Naive B cell (primary cell): ENCODE measurements at places on chromosomes 12 and 14.

GRCh38 chr12:93116632-93117031 is 187.5 kb upstream of the EEA1 start:
- DNase-seq, result no peak

DNA sequence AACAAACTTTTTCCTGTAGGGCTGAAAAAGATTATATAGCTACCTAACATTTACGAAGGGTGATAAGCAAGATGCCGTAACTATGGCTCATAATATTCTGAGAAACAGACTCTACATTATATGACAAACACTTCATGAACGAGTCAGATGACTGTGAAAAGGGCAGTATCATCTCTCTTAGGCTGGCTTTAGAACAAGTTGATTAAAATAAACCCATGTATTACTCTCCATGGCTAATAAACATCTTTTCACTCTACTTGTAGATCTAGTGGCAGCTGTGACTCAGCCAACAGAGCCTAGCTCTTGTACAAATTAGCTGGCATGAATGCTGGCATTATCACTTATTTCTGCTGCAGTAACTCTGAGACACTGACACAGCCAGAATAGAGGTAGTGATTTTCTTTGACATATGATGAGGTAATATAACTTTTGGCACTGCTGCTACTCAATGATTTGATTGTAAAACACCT is 47.1 kb downstream of the SLC2A13 start:
- no peak for DNase-seq

GRCh38 chr12:4089121-4089606 is 184.4 kb upstream of the CCND2 start:
- DNase-seq, result no peak

DNA sequence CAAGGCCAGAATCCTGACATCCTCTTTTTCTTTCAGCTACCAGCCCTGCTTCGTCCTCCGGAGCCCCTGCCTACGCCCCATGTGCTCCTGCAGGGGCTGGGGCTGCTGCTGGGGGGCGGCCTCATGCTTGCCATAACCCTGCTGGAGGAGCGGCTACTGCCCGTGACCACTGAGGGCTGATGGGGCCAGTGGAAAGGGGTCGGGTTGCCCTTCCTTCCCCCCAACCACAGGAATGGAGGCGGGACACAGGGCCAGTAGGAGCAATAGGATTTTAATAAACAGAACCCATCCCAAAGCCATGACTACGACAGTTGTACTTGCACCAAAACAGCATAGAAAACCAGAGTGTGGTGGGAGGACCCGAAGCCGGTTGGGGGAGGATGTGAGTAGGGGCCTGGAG is 7.7 kb downstream of the SLC39A5 start:
- DNase-seq, result no peak

DNA sequence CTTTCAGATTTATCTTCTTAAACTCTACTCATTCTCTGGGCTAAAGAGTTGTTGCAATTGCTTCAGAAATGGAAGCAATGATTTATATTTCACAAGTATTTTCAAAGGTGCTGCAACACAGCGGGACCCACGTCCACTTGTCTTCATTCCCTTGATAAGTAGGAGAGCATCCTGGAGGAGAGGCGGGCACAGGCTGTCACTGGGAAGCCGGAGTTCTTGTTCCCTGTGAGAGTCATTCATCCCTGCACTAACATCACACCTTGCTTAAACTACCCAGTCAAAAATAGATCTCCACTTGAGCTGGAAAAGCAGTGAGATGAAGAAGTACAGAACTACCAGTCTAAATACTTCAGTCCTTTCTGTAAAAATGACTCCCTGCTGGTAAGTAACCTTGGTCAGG is 160.5 kb upstream of the RASSF8 start:
- DNase-seq, result no peak

DNA sequence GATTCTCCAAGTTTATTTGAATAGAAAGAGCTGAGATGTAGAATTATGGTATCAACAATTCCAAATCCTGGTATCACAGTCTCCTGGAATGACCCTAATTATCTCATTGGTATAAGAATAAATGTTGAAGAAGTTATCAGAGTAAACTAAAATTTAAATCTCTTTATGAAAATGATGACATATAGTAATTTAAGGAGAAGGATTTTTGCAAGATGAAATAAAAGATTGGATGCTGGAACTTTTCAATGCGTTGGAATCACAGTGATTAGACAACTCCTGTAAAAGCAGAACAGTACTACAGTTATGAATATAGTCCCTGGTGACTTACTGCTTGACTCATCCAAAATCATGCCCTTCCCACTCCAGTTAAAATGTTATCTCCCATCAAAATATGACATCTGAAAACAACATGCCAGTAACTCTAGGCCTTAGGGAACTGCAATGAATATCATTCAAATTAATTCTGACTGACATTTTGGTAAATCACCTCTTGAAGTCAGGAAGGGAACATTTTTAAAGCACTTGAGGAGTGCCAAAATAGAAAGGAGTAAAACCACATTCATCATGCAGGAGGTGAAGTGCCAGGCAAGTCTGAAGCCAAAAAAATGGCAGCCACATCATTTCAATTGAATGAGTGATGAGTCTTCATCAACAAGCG is 197.8 kb upstream of the PRKD1 start:
- DNase-seq, result no peak

DNA sequence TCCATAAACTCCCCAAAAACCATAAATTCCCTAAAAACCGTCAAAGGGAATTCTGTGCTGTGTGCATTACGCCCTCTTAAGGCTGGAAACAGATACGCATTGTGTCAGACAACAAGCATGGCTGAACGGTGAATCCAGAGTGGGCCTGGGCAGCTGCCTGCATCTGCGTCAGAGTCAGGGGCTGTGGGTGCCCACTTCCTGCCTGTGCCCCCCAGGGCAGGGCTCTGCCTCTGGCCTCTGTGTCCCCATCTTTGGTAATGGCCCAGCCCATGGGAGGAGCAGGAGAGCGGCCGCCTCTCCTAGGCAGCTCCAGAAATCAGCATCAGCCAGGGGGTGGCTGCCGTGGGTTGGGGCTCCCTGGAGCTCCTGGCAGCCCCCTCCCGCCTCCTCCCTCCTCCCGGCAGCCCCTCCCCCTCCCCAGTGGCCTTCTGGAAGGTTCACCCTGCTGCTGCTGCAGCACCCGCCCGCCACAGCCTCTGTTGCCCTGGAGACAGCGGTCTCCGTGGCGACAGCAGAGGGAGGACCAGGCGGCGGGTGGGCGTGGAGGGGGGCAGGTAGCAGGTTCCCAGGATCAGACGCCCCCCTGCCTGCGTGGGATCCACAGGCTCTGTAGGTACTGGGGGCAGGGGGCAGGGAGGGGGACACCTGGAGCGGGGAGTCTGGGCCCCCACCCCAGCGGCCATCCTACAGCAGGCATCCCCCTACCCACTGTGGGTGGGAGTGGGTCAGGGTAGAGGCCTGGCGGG is 5.9 kb downstream of the MMP17 start:
- DNase-seq, result no peak

DNA sequence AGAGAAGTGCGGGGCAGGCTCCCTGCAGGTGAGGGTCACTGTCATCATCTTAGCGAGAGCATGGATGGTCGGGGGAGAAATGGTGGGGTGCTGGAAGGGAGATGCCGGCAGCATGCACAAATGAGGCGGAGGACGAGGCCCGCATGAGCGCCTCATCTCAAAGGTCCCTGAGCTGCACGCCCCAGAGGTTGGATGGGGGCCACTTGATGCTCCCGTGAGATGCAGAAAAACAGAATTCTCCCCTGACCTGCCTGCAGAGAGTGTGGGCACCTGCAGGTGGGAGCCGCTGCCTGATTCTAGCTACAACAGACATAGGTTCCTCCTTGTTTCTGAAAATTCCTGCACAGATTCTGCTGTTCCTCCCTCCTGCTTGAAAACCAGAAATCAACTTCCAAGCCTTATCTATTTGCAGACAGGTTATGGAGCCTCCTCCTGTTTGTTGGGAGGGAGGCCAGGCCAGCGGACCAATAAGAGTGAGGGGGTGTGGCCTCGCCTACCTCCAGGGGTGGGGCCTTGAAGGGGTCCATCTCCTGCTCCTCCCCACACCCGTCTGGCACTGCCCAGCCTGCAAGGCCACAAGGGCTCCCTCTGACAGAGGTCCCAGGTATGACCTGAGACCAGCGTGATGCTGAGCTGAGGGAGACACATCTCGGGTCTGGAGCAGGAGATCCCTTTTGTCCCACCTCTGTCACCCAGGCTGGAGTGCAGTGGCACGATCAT is 67.2 kb downstream of the KDM2B start:
- DNase-seq, result no peak

DNA sequence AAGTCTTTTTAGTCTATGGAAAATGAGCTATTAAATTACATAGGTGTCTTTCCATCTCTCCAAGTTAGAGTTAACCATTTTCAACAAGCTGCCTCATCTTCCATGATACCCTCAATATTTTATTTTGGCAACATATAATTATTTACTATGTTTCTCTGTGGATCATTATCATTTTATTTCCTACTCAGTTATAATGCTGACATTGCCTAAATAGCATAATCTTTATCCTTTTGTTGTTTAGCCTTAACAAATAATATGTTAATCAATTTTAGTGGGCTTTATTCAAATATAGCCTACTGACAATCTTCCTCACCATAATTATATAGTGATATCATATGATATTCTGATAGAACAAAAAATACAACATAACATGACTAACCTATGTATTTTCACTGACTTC is 1044.8 kb upstream of the FOXG1 start:
- DNase-seq, result no peak

- peak; percentile 31 for DNase-seq
These were observed 38.7 kb upstream of the CRY1 start for GRCh38 chr12:107131832-107132616.

DNA sequence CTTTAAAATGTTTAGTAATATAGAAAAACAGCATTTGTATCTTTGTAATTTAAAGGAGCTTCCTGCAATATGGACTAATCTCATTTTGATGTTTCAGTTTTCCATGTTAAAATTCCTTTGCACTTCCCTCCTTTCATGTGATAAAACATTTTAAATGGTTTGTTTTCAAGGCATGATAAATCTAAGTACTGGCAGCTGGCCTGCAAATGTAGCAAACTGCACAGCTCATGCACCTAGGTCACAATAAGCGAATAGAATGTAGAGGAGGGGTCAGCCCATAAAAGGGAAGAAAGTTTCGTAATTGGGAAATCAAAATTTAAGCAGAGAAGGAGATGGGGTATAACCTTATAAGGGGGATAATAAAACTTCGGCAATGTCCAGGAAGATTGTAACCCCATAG is 80.0 kb upstream of the KCNH3 start:
- DNase-seq, result no peak

DNA sequence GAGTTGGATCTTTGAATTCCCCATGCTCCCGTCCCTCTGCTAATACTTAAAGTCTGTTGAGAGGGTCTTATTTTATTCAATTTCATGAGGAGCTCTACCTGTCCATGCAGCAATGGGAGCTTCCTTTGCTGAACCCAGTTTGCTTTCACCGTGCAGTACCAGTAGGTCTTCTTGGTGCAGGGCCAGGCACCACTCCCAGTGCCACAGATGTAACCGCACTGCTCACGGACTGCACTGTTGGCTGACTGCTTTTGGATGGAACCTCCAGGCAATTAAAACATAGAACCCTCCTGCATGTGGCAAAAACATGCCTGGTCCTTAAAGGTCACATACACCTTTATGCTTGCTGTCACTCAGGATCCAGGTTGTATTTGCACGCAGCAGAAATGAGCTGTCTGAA is 9.3 kb upstream of the CABP1 start:
- no peak for DNase-seq

- no peak for DNase-seq
These were observed 30.7 kb downstream of the CEP290 start for GRCh38 chr12:88111074-88111652.

DNA sequence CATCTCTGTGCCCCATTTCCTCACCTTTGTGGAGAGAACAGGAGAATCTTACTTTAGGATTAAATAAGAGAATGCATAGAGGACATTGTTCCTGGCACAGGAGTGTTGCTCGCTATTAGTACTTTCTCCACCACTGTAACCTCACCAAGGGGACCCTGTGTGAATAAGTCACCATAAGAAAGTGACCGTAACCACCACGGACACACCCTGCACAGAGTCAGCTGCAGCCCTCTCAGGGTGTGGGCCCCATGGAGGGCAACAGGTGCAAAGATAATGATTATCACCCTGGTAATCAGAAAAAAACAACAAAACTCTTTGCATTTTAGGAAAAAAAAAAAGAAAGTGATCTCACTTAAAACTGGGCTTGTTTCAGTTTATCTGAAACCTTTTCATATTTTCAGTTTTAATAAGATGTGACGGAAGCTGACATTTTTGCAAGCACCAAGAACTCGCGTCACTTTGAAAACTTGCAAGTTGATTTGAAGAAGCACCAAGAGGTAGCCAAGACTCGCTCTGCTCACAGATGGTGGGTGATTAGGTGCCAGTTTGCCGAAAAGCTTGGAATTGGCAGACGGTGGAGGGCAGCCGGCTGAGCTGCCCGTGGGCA is 87.0 kb upstream of the VRK1 start:
- DNase-seq, result no peak

DNA sequence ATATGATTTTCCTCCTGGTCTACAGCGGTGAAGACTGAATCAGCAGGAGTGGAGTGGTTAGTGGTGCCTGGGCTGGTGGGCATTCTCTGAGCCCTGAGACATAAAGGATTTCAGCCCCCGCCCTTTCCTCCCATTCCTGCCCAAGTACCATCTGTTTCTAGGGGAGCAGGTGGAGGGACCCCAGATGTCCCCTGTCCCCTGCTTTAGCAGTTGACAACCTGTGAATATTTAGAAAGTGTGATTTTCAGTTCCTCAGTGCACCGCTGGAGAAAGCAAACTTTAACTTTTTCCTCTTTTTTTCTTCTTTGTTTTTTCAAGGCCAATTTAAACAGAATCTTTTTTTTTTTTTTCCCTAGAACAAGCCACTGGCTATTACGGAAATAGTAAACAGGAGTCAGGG is 163.8 kb upstream of the MYL2 start:
- no peak for DNase-seq

GRCh38 chr12:122726080-122726558 is 4.5 kb downstream of the HCAR1 start:
- DNase-seq, result no peak

- peak; percentile 62 for DNase-seq
These were observed 81.9 kb upstream of the ATF7IP start for GRCh38 chr12:14283489-14284144.

- DNase-seq, result no peak
These were observed 67.3 kb upstream of the BICD1 start for GRCh38 chr12:32039347-32039746.

- peak; percentile 39 for DNase-seq
These were observed 17.4 kb upstream of the GALNT16 start for GRCh38 chr14:69242311-69243224.

GRCh38 chr14:34465069-34465859 is 3.2 kb upstream of the SPTSSA start:
- DNase-seq, result no peak

DNA sequence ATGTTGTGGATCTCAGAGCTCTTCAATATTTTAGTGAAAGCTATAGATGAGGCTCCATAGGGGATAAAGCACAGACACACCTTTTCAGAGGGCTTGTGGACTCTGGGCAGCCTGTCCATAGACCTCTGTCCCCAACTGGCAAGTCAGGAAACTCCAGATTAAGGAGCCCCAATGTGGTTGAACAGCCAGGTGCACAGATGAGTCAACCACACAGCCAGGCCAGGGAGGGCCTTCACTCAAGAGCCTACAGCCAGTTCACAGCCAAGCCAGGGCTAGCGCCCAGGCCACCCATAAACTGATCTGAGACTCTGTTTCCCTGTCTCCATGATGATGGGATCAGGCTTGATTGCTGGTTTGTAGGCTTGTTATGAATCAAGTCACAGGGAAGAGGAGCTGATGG is 1.0 kb upstream of the BDKRB2 start:
- DNase-seq, result no peak
